NB4 (cell line): ENCODE measurements at places on chromosomes 12 and 14.

GRCh38 chr14:26626256-26626655, 28.4 kb upstream of the NOVA1 start:
- DNase-seq, result no peak

GRCh38 chr14:106556665-106557289, 1030.4 kb downstream of the TMEM121 start:
- peak; percentile 51 for DNase-seq

GRCh38 chr14:29165431-29165830, 398.8 kb downstream of the FOXG1 start:
- no peak for DNase-seq

- DNase-seq, result no peak
Observed at GRCh38 chr12:57993030-57993429, 51.7 kb downstream of the ATP23 start.

GRCh38 chr14:59585891-59586554, 9.4 kb upstream of the CCDC175 start:
- peak; percentile 75 for DNase-seq

- DNase-seq, result no peak
Observed at GRCh38 chr12:30797689-30798088, 42.9 kb upstream of the CAPRIN2 start.

DNA sequence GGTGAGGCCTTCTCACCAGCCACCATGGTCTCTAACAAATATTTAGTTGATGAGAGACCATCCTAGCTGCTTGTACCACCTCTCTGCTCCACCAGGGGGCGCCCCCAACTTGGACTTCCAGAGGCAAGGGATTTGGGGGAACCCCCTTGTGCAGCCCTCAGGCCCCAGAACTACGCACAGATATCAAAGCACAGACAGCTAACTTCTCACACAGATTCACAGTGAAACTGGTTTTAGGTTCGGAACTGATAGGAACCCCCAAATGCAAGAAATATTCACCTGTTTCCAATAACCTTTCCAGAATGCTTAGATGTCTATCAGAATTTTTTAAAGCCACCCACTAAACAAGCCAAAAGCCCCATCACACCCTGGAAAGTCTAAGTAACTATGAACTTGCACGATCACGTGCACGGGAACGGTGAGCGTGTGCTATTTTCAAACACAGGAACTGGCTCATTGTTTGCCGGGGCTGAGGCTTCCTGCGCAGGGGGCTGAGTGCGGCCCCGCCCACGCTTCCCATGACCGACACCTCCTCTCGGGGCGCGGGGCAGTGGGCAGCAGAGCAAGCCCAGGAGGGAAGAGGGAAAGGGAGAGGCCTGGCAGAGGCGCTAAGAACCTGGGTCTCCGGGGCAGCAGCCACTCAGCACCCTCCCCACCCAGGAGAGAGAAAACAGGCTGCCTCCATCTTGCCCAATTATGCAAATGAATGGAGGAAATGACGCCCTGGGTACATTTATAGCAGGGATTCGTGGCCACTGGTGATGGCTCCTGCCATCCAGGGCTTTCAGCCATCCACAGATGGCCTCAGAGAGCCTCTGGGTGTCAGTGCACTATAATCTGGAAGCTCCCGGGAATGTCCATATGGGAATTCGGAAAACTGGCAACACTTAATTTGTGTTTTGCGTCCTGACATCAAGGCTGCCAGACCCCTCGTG, 79.4 kb upstream of the GPR68 start:
- DNase-seq, result peak; percentile 90

DNA sequence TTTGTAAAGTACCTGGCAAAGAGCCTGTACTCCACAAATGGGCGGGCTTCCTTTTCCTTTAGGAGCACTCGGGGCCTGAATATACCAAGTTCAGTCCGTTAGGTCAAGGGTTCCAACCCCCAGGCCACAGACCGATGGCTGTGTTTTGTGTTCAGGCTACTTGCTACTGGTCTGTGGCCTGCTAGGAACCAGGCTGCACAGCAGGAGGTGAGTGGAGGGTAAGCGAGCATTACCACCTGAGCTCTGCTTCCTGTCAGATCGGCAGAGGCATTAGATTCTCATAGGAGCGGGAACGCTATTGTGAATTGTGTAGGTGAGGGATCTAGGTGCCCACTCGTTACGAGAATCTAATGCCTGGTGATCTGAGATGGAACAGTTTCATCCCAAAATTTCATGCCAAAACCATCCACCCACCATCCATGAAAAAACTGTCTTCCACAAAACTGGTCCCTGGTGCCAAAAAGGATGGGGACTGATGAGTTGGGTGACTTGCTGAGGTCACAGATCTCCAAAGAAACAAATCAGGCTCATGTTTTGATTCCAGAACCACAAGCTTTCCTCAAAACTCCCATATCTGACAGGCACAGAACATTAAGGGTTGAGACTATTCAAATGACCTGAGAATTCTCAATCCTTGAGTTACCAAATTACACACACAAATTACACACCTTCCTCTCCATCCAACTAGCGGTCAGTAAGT, 4.2 kb downstream of the CSRP2 start:
- DNase-seq, result no peak

- DNase-seq, result peak; percentile 17
Observed at GRCh38 chr14:95260537-95261361, 59.0 kb downstream of the CLMN start.

DNA sequence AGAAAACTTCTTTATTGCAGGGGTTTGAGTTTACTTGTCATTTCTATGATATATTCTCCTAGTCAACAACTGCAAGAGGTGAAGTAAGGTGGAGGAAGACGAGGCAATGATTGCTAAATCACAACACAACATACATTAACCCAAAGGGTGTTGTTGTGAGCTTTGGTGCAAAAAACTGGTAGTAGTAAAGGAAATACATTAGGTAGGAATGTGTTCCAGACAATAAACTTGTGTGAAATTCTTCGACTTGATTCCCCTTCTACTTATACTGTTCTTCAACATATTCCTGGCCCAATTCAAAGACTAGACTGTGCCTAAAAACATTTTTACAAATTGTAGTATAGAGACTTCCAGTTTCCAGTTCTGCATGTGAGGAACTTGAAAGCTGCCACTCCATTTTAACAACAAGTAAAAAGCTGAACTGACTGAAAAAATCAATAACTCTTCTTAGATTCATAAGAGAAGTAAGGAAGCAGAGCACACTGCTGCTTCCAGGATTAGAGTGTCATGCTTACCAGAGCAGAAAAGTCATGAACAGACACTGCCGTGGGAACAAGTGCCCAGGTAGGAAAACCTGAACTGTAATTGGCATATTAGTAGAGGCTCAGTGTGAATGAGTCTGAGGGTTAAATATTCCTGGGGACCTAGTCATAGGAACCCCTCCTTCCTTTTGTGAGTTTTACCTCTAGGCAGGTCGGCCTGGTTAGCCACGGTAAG, 22.2 kb downstream of the COX8C start:
- DNase-seq, result no peak

- DNase-seq, result no peak
Observed at GRCh38 chr12:54678131-54678530, 30.0 kb upstream of the DCD start.

DNA sequence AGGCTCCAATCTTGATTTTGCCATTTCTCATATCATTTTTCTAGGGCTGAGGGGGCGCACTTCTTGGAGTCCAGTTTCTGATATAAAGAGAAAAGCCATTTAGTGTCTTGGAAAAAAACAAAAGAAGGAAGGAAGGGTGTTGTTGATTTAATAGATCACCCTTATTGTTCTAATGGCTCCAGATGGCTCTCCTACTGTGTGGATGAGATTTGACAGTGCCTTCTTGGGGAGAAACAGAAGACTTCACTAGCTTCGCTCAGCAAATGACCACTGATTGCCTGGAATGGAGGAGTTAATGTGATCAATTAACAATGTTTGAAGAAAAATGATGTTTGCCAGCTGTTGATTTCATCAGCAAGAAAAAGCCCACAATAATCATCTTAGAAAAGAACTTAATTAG, 216.2 kb downstream of the APAF1 start:
- no peak for DNase-seq

DNA sequence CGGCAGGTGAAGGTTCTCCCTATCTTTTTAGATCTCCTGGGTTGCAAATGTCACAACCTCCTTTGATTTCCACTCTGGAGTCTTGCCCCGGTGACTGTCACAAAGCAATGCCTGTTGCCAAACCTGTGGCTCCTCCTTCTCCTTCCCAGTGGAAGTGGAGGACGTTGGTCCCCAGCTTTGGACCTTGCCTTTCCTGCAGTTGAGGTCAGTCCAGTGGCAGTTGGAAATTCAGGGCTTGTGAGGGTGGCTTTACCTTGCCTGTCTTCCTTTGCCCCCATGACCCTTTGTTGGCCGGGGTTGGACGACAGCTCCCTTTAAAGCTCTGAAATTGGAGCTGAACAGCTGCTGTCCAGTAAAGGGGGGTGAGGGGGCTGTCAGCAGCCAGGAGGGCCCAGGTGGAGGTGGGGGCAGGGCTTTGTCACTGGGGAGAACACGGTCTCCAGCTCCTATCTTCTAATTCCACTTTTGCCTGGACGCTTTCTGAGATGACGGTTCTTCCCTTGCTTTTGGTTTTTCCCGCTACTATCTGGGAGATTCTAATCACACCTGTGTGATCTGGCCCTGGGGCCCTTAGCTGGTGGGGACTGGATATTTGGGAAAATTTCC, 4.1 kb downstream of the TEAD4 start:
- DNase-seq, result no peak

DNA sequence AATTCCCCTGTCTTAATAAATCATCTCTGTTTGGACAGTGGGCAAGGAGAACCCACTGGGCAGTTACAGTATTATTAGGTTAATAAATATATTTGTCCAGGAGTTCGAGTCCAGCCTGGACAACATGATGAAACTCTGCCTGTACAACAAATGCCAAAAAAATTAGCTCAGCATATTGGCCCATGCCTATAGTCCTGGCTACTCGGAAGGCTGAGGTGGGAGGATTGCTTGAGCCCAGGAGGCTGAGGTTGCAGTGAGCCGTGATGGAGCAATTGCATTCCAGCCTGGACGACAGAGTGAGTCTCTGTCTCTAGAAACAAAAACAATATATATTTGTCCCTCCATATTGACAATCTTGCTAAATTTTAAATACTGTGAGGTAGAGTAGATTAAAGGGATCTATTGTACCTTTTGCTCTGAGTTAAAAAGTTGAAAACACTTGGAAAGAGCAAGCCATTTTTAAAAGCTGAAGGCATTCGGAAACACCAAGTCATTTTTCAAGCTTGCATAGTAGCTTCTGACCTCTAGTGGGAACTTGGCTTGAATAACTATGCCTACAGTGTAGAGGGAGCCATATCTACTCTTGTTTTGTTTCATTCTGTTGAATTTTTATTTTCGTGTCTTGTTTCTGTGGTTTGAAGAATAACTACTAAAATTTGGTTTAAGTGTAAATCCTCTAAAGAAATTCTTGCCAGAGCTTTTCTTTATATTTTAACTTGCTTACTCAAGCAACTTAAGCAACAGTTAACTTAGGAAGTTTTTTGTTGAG, 14.6 kb upstream of the EEA1 start:
- peak; percentile 30 for DNase-seq

DNA sequence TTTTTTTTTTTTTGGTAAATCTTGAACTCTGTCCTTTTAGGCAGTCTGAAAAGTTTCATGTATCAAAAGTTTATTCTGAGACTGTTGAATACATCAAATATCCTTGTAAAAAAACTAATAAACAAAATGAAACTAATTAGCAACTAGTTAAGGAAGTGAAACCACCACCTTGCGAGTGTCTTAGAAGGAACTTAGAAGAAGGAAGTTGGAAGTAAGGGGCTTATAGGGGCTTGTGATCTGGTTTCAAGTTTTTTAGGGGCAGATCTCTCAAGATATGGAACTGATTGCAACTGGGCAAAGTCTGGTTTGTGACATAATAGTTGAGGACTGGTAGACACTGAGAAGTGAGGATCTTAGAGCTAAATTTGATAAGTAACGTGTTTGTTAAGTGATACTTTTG, 748.8 kb downstream of the C12orf50 start:
- peak; percentile 48 for DNase-seq

DNA sequence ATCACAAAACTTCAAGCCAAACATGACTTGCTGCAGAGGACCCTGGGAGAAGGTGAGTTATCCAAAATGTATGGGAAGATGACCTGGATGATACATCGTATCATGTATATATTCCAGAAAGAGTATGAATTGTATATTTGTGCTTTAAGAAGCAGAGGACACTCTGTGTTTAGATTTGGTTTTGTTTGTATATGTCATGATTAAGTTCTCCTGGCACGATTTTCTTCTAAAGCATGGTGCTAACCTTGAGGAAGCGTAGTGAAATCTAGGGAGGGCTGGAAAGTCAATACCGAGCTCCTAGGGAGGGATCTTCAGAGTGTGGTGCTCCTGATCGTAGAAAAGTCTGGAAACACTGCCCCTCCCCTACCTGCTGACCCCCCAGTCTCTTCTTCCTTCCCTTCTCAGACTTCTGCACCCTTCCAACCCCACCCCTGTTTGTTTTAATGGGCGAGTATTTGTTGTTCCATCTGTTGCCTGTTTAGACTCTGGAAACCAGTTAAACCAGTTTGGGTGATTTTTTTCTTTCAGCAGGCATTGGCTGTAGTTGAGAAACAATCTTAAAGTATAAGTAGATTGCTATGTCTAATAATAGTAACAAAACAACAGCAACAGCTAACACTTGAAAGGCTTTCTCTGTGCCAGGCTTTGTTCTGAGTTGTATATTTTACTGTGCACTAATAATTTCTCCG, 141.6 kb downstream of the KICS2 start:
- no peak for DNase-seq

- DNase-seq, result peak; percentile 61
Observed at GRCh38 chr12:55019784-55020183, at the start of gene NEUROD4. Gene NEUROD4 (plus strand): TSS chr12:55019974. CDS start chr12:55026440, 6,466 bp downstream.

GRCh38 chr12:121582583-121583333, 1.9 kb upstream of the KDM2B start:
- DNase-seq, result peak; percentile 34

GRCh38 chr12:42810006-42810405, 220.5 kb upstream of the PRICKLE1 start:
- no peak for DNase-seq

- no peak for DNase-seq
Observed at GRCh38 chr12:579420-580110, 83.7 kb downstream of the NINJ2 start.

- no peak for DNase-seq
Observed at GRCh38 chr14:46820291-46820690, 168.7 kb upstream of the RPL10L start.

DNA sequence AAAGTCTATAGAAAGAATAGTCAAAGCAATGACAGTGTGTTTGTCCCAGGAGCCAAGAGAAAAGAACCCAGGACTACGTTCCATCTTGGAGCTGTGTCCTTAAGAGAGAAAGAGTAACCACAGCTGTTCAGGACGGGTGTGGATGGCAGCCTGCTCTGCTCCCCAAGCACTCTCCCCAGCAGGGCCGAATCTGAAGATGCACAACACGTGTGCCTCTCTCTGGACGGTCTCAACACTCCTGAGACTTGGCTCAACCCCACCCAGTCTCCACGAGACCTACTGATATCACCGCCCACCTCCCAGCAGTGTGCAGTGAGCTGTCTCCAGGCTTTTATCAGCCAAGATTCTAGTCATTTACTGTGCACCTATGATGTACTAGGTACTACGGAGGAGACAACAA, 27.3 kb upstream of the ANO2 start:
- DNase-seq, result no peak

GRCh38 chr14:56821805-56822610, 11.7 kb upstream of the OTX2 start:
- no peak for DNase-seq
